ENCODE measurements at places on chromosomes 4 and X.

DNA sequence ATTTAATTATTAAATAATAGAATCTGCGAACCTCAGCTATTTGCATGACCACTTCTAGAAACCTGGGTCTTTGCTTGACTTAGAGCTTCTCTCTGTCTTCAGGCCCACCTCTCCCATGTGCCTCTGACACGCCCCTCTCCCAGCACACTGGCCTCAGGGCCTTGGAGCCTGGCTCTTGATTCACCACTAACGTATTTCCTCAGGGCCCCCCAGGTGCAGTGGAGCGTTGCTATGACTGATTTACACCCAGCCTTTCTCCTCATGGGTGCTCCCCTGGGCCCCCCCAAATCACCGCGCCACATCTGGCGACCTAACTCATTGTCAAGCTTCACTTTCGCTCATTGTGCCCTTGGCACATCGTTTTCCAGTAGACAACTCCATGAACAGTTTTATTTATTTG is 37.9 kb upstream of the TENM3 start:
- DNase-seq = no peak

- DNase-seq = no peak
Observed at GRCh38 chr4:145868637-145869409, 69.8 kb downstream of the ZNF827 start.

DNA sequence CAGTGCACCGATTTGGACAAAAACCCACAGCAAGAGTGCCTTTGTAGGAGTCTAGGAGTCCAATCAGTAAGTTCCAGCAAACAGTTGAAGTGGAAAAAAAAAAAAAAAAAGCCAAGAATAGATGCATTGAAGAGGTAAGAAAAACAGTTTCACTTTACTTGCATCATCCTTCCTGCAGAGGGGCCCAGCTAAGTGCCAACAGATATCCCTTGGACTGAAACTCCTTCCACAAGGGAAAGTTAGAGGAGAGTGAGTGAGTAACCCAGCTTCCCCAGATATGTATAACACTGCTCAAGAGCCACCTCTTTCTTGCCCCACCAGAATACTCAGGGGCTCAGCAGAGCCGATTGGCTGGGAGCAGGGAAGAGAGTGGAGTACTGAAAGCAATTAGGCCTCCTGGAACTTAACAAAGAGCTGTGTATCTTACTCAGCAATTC is 617.7 kb upstream of the SMIM31 start:
- DNase-seq = no peak

GRCh38 chrX:314781-315595 is 3.6 kb downstream of the GTPBP6 start:
- no peak for DNase-seq

All from NCI-H146 (cell line).